ENCODE measurements at places on chromosomes 6 and 20.

GRCh38 chr6:32084780-32085179, 24.4 kb downstream of the TNXB start:
- no peak for DNase-seq

GRCh38 chr6:96246563-96246962, 230.8 kb downstream of the FUT9 start:
- DNase-seq: no peak

DNA sequence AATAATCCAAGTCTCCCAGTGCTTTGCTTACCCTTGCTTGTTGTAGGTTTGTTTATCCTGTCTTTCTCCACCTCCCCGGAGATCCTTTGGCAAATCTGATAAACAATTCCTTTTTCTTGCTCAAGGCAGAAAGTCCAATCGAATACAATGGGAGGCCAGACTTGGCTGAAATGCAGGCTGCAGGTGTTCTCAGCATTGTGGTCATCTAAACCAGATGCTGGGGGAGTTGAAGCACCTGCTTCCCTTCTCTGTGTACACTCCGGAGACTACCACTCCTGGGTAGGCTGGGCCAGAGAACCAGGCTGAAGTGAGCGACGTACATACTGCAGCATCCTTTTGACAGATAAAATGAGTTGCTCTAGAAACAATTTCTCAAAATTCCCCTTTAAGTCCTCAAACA, 82.6 kb upstream of the PREP start:
- DNase-seq: no peak

- DNase-seq: no peak
Observed at GRCh38 chr20:46523108-46523507, 9.7 kb upstream of the ZNF334 start.

DNA sequence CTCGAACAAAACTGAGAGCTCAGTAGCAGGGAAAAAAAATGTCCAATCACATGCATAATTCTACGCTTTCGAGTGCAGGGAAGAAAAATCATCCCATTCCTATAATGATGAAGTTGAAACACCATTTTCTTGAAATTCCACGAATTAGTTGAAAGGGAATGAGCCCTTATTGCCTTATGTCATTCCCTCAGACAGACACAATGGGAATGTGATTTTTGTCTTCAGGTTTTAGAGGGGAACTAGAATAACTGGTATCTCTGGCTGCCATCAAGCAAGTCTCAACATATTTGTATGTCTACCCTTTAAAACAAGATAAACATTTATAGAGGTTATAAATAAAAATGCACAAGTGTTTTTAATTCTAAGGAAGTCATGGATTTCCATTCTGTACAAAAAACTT, 87.9 kb downstream of the KIF13A start:
- no peak for DNase-seq

GRCh38 chr20:3916364-3916763, 27.2 kb downstream of the PANK2 start:
- no peak for DNase-seq

GRCh38 chr6:3541006-3541585, 84.2 kb upstream of the SLC22A23 start:
- DNase-seq: no peak

DNA sequence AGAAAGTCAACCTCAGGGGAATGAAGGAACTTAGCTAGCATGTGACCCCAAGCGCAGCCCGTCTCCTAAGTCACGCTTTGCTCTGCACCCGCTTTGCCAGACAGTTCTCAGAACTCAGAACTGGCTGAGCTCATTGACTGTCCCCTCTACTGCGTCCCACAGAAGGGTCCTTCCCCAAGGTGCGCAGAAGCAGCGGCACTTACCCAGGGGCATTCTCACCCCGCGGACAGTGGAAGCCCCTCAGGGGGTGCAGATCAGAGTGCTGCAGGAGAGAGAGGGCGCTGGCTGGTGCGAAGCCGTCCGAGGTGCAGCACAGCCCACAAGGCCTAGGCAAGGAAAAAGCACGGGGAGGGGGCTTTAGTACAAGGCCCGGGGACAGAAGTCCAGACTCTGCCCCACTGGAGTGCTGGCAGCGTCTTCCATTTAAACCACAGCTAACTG, 807 bp downstream of the SNHG17 start:
- DNase-seq: no peak

- no peak for DNase-seq
Observed at GRCh38 chr6:501891-502601, 110.5 kb downstream of the IRF4 start.

DNA sequence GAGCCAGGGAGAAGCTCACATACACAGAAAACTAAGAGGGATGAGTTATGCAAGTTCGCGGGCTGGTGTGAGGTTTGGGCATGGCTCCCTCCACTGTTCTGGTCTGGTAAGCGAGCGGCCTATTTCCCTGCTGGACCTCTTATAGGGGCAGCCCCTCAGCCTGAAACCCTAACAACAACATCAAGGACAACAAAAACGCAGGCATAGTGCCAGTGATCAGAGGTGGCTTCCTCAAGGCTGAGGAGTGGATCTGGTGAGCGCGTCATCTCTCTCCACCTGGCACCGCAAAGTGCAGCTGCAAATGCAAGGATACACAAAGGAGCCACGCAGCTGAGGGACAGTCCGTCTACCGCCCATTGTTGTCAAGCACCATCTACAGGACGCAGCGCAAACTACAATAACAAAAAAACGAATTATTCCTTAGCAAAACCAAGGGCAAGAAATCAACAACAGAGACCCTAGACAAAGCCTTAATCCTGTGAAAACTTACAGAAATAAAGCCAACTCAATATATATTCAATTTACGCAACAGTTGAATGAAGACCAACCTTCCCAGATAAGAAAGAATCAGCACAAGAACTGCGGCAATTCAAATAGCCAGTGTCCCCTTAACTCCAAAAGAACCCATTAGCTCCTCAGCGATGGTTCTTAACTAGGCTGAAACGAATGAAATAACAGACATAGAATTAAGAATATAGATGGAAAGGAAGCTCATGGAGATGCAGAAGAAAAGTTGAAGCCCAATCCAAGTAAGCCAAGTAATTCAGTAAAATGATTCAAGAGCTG, 9.2 kb upstream of the DEFB110 start:
- no peak for DNase-seq

DNA sequence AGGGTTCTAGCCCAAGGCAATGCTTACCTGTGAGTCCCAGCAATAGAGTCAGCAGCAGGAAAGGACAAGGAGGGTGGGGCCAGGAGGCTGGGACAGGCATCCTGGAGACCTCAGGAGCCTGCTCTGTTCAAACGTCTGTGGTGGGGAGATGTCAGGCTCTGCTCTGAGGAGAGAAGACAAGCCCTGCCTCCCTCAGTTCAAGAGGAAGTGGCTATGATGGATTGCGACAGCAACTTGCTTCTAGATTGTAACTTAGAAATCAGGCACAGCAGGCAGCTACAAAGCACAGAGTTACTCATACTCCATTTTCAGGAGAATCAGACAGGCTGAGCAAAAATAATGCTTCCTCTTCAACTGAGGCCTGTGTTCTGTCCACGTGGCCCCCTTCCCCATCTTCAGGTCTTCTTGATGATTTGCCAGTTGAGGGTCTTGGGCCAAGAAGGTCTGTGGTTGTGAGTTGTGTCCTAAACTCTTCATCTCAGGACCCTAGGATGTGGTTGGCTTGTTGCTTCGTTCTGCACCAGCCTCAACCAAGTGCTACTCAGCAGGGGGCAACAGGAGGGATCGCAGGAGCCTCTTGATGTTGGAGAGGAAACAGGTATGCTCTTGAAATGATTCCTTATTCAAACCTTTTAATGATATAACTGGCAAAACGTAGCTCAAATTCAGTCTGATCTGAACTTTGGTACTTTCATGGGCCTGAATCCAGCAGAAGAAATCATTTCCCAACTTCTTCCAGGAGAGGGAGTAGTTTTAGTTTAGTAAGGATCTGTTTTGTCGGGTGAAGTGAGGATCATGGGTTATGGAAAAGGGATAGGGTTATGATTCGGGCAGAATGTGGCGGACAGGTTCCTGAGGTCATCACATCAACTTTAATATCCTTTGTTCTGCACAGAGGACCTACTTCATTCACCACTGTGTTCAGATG, 31.0 kb downstream of the SIRPB1 start:
- no peak for DNase-seq

- no peak for DNase-seq
Observed at GRCh38 chr6:74137911-74138310, 441.9 kb downstream of the CD109 start.

DNA sequence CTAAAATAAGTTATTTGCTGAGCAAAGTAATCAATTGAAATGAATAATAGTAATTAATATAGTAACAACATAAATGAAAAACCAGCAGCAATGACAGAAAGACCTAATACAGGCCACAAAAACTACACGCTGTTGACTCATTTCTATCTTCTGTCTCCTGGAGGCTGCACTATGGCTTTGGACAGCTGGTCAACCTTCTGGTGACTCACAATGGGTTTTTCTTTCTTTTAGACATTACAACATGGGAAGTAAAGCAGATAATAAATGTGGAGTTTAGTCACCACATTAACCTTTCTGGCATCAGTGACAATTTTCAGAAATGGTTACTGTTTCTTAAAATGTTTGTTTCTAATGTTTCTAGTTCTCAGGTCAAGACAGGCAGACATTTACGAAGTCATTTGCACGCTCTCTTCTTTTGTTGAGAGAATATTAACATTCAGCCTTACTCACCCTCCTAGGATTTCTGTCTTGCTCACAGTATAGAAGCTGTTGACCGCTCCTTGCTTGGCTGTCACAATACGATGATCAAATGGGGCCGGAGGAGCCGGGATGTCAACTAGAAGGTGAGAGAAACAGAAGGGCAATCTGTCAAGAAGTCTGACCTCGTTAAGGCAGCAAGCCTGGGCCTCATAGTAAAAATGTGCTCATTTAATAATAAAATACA, 62.2 kb downstream of the MYLK4 start:
- no peak for DNase-seq

GRCh38 chr20:15297059-15297875, 959.9 kb upstream of the FLRT3 start:
- no peak for DNase-seq

DNA sequence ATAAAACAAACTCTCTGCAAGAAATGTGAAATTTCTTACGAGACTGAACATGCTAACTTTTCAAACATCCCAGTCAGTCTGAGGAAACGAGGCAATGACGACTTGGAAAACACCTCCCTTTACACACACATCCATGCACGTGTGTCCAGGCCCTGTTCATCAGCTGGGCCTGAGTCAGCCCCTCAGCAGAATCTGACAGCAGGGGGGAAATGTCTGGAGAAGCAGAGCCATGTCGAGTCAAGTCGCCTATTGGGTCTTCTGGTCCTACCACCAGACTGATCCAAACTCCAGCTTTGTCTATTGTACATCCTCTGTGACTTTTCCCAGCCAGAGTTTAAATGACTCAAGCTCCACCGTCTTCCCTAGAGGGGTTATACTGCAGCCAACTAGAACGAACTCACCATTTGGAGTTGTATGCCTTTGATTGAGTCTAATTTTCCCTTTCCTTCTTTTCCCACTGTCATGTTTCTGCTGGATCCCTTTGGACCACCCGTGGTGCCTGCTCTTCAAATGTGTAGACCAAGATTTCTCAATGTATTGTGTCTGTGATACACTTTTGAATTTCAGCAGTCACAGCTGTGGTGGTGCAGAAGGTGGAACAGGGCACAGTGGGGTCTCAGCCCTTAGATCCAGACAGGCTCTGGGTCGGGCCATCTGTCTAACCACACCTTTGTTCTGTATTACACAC, 254.0 kb downstream of the CDC5L start:
- no peak for DNase-seq

DNA sequence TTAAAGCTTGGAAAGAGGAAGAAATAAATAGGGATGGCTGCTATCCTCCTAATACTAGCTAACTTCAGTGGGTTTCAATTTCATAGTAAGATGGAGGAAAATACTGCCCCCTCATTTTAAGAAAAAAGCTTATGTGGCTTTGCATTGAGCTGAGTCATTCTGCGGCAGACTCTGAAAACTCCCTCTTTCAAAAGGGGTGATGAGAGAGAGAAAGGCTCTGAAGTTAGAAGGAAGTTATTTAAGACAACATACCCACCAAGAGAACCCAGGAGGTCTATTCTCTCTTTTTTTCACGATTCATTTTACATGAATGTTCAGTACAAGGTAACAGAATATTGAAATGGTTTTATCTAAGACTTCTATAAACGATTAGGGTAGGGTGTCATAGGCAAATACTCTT, 4.5 kb downstream of the PRDM13 start:
- DNase-seq: no peak

DNA sequence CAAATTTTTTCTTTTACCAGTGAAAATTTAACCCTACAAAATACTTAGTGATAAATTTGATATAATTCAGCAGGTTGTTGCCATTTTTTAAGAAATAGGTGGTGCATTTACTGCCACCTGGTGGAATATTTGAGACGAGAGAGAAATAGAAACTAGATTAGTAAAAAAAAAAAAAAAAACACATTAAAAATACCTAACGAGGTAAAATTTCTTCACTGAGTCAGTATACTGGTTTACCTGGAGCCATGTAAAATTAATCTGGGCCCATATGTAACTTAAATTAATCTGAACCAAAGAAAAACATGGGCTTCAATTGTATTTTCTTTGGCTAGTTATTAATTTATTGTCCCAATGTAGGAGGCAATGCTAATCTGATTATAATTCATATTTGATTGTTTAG, 520.8 kb downstream of the EPM2A start:
- DNase-seq: no peak

- DNase-seq: no peak
Observed at GRCh38 chr6:37366910-37367309, 13.1 kb downstream of the RNF8 start.

GRCh38 chr6:11097476-11097875, 3.8 kb downstream of the SMIM13 start:
- no peak for DNase-seq

GRCh38 chr6:19269341-19269898, 567.8 kb upstream of the ID4 start:
- DNase-seq: no peak

- no peak for DNase-seq
Observed at GRCh38 chr20:31751126-31751525, 12.0 kb downstream of the TPX2 start.

DNA sequence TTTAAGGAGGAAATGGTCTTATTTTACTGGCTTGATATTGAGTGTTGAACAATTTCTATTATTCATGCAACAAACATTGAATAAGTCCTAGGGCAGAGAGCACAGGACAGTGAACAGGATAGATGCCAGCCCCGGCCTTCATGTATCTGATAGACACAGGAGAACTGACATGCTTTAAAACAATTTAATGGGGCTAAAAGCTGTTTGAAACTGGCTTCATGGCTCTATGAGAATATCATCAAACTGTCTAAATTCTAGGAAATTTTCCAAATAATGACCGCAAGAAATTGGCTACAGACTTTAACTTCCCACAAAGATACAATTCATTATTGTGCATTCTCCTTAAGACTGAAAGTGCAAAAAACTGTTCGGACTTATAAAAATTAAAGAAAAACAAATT, 69.0 kb downstream of the ID4 start:
- no peak for DNase-seq

GRCh38 chr6:13113376-13113775, 215.0 kb downstream of the TBC1D7 start:
- no peak for DNase-seq

DNA sequence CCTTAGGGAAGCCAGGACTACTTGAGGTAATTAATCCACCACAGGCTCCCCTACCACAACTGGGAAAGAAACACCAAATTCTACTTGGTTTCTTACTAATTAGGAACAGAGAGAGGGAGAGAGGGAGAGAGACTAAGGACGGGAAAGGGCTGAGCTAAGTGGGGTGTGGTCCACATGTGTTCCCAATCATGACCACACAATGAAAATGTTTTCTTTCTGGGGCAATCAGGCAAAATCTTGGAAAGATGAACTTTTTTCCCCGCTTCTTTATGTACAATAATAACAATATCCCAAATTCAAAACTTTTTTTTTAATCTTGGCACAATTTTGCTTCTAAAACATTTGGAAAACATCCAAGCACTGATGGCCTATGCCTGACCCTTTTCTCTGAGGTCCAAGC, 734.4 kb downstream of the MAFB start:
- DNase-seq: no peak

All from hypothalamus (tissue), 51 donors.